ENCODE measurements at places on chromosomes 13 and 19.
A peak's percentile ranks its signal among the peaks of the same experiment; 100 is the strongest.

- no peak for DNase-seq
Measured at GRCh38 chr13:36907266-36907665, 12.8 kb downstream of the SMAD9 start.

DNA sequence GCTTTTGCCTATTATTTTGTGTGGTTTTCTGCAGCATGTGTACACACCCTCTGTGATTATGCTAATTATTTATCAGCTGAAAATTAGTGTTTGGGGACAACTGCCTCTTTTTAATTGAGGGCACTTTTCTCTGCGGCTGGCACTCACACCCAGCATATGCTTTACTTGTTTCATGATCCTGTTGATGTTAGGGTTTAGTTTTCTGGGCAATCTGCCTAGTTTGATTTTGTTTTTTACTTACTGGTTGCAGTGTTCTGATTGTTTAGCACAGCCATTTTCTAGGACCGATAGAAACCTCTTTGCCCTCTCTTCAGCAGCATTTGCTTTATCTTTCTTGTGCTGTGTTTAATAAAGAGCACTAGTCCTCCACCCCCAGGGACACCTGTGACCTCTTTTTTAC, 161.6 kb downstream of the PAN3 start:
- no peak for DNase-seq

DNA sequence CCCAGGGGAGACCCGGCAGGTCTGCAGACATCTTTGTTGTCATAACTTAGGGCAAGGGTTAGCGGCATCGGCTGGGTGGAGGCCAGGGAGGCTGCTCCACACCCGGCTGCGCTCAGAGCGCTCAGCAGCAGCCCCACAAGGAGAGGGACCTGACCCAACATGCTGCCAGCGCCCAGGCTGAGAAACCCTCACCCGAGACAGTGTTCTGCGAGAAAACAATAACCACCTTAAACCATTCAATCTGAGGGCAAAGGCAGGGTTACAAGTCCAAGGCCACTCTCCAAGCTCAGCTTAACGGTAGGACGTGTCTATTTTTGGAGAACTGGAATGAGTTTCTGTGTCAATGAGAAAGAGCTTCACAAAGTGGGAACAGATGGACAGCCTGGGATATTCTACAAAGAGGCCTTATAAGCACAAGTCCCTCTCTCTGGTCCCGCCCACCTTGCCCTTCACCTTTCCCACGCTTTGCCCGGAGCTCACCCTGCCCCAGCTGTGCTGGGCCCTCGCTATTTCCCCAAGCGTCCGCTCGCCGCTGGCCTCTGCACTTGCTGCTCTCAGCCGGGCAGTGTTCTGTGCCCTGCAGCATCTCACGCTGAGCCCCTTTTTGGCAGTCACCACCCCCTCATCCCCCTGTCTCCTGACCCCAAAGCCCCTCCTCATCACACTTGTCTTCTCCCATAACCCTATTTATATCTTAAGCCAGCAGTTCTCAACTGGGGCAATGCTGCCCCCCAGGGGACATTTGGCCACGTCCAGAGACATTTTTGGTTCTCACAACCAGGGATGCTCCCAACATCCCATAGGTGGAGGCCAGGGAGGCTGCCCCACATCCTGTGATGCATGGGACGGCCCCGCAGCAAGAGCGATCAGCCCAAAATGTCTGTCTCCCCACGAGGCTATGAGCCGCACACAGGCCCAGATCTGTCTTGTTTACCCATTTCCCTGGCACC, 17.6 kb downstream of the PPP1R12C start:
- no peak for DNase-seq

- DNase-seq, result no peak
Measured at GRCh38 chr13:29520671-29521070, 74.8 kb downstream of the SLC7A1 start.

GRCh38 chr13:113761136-113761535, 2.1 kb downstream of the TMEM255B start:
- no peak for DNase-seq

DNA sequence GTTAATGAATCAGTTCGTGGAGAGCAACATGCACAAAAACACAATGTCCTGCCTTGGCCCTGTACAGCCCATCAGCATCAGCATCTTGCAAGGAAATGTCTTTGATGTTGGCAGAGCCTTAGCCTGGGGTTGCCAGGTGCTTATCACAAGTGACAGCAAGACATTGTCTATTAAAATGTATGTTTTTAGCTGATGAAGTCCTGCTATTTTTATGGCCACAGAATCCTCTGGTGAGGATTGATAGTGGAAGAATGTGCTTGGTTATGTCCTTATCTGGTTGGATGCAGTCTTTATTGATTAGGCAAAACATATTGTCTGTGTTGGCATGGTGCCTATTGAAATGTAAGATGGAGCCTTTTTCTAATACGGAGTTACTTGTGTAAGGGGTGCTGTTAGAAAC, 1427.0 kb upstream of the MIR17HG start:
- no peak for DNase-seq

DNA sequence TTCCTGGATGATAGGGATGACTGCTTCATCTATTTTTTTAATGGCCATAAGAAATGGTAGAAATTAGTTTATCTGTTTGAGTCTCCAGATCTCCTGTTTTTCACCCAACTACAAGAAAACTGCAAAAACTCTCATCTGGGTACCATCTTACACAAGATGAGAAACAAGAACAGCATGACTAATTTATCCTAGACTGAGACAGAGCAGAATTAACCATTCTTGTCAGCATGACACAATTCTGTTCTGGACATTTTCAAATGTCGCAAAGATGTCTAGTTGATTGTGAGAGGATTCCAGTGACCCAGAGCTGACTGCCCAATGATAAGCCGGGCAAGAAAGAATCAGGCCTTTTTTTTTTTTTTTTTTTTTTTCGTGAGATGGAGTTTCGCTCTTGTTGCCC, 12.8 kb downstream of the ZNF43 start:
- no peak for DNase-seq

- no peak for DNase-seq
Measured at GRCh38 chr13:69956349-69956748, 151.3 kb upstream of the ATXN8OS start.

DNA sequence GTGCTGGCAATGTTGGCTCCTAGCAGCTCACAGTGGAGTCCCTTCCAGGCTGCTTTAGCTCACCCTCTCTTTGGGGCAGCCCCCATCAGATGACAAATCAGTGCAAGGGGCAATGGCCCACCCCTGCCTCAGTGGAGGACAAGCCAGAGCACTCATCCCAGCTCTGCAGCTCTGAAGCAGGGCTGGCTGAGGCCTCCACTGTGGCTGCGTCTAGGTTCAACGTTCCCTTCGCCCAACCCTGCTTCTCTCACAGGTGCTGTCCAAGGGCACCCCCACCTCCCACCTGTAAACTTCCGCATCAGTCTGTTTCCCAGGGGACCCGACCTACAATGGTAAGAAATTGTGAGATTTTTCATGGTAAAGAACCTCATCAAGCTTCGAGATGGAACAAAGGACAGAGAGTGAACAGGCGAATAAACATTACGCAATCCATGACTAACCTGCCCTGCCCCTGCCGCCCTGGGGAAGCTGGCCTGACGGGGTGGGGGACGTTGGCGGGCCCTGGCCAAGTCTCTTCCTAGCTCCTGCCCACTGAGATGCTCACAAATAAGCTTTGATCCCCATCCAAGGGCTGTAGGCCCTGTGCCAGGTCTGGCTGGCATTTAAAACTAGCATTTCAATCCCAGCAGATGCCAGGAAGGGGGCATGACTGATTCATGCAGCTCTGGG, 40.5 kb downstream of the DZIP1 start:
- DNase-seq, result no peak

- no peak for DNase-seq
Measured at GRCh38 chr13:52001120-52001731, 10.0 kb downstream of the ATP7B start.

DNA sequence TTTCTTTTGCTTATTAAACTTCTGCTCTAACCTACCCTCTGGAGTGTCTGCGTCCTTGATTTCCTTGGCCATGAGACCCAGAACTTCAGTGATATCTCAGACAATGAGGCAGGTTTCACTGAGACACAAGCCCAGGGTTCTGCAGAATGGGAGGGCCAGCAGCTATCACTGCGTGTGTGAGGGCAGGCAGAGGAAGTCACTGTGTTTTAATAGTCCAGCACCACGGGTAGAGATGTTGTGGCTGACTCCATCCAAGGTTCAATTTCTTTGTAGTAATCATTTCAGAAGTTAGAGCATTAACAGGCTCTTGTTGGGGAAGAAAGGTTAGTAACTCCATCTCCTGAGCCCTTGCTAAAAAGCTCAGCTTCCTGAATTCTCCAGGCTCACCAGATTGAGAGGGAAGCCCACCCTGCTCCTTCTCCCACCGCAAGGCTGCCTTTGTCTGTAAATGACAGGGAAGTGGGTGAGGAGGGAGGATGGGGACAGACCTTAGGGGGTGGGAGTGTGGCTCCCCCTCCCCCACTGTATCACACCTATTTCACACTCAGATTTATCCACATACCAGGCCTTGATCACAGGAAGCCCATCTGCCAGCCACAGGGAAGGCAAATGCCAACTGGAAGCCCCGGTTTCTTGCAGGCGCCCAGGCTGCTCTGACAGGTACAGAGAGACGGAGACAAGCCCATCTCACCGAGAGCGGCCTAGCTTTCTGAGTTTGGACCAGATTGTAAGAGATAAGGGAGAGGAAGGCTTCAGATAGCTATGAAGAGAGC, 2.1 kb downstream of the C19orf12 start:
- DNase-seq, result no peak

DNA sequence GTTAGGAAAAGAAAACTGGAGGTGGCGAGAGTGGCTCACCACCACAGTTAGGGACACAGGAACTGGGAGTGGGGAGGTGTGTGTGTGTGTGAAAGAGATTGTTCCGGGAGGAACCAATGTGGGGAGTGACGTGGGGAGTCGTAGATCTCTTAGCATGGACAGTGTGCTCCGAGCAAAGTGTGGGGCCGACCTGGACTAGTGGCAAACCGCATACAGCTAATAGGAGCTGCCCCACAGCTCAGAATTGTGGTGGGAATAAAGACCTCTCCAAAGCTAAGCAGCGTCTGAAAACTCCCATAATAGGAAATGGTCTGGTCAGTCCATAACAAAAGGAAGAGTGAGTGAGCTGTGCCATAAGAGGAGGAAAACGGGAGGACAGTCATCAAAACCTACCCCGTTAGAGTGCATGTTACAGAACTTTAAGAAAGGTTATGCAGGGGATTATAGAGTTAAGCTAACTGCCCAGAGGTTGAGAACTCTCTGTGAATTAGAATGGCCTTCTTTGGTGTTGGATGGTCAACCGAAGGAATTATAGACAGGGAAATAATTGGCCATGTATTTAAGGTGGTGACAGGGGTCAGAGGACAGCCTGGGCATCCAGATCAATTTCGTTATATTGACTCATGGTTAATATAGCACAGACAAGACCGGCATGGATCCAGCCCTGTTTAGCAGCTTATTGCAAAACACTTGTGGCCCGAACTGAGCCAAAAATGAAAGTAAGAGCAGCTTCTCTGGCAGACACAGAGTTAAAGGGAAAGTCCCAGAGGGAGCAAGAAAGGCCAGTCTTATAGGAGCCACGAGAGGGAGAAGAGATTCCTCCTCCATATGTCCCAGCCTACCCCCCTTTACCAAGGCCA, 8.9 kb upstream of the SLC15A1 start:
- DNase-seq, result no peak

GRCh38 chr19:5268801-5269200, 71.8 kb downstream of the PTPRS start:
- no peak for DNase-seq

DNA sequence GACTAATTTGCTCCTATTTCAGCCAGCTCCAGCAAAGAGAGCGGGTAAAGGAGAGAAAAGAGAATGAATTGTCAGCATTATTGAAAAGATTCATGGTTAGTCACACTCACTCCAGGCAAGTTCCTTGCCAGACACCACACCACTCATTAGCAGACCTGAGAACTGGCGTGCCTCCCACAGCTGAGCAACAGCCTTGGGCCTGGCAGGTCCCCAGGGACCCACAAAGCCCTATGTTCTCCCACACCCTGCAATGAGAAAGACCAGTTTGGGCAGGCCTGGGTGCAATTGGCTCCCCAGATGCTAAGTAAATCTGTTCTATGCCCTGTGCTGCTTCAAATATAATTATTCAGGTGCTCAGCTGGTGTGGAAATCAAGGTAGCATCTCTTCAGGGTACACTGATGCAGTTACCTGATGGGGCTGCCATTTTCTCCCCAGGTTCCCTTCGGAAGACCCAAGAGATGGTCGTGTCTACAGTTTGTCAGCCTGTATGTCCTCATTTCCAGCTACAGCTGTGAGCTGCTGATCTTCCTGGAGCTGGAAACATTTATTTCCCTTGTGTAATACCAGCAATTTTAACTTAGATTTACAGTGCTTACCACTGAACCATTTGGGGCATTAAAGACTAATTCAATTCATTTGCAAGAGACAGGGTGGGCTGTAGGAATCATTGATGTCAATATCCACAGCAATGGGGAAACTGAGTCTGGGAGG, 405.0 kb downstream of the COG6 start:
- peak; percentile 18 for DNase-seq

DNA sequence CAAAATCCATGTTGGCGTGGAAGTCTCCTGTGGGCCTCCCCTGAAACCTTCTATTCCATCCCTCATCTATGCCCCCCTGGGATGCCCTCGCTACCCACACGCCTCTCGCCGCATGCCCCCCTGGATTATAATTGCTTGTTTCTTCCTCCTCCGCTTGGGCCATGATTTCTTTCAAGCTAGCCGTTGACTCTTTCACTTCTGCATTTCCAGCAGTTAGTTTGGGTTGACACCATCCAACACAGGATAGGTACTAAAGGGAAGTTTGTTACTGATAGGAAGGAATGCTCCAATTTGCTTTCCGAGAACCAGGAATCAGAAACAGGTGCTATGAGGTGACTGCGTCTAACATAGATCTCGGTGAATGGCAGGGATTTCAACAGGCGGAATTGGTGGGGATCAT, 7.7 kb upstream of the SLC25A15 start:
- no peak for DNase-seq
